ENCODE measurements at places on chromosomes 3 and 15. TPM values are rescaled to one million over a fixed set of nuclear protein-coding genes. Genes with fewer than 3 reads are reported as not detected.

PPP1R14D gene
- not detected for total RNA-seq

IL5RA gene
- total RNA-seq = not detected

SI gene
- not detected for total RNA-seq

ACP3 gene
- not detected for total RNA-seq

IQCF5 gene
- not detected for total RNA-seq

ZCWPW2 gene
- 0.91 TPM for total RNA-seq

FBXW12 gene
- not detected for total RNA-seq

All from articular chondrocyte of knee joint (primary cell).